ENCODE measurements at places on chromosomes 2 and 18.

DNA sequence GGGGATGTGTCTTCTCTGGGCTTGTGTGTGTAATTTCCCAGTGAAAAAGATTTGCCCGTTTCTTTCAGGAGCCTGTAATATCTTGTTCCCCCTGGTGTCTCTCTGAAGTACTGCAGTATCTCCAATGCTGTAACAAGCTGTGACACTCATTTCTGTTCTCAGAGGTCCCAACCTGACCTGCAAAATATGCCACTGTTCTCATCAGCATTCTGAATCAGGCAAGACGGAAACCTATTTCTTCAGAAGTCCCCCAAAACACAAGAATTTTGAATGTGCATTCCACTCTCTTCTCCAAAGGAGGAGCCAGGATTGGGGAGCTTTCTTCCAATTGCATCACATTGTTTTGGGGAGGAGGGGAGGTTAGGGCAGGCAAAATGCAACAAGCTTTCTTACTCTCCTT, 77.0 kb upstream of the CNGA3 start:
- DNase-seq: no peak

DNA sequence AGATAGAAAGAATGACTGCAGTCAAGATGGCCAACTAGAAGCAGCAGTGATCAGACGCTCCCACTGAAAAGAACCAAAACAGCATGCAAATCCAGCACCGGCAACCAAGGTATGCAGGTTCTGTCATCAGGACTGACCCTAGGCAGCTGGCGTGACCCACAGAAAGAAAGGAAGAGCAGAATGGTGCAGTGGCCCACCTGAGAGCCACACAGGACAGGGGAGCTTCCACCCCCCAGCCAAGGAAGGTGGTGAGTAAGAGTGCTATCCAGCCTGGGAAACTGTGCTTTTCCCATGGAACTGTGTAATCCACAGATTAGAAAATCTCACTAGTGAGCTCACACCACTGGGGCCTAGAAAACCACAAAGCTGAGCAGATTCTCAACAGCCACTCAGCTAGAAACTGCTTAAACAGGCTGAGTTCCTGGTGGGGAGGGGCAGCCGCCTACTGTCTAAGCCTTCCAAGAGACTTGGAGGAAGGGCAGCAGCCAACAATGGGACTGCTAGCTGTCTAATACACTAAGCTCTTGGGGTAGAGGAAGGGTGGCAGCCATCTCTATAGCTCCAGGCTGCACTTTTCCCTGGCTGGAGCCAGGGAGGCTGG, 127.9 kb downstream of the EVA1A start:
- no peak for DNase-seq

GRCh38 chr2:31347319-31347718, 67.2 kb downstream of the XDH start:
- no peak for DNase-seq

GRCh38 chr2:141736466-141736865, 394.4 kb downstream of the LRP1B start:
- no peak for DNase-seq

DNA sequence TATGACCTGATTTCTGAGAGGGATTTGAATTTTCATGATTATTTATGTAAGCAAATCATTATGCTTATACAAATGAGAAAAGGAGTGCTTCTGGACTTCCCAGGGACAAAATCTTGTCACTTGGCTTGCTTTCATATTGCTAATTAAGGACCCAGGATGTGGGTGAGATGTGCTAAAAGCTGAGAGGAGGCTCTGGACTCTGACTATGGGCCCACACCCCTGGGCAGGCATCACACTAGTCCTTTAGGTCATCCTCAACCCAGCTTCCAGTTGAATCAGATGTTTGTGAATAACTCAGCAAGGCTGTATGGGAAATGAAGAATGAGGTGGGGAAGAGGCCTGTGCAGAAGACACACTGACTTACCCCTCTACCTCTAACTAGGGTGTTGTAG, 11.9 kb downstream of the IL1B start:
- DNase-seq: no peak

GRCh38 chr2:86274265-86274917, 63.0 kb downstream of the REEP1 start:
- DNase-seq: no peak

GRCh38 chr2:201164166-201164565, 18.8 kb upstream of the CASP10 start:
- no peak for DNase-seq

- no peak for DNase-seq
Observed at GRCh38 chr2:54560146-54560881, 104.2 kb downstream of the SPTBN1 start.

DNA sequence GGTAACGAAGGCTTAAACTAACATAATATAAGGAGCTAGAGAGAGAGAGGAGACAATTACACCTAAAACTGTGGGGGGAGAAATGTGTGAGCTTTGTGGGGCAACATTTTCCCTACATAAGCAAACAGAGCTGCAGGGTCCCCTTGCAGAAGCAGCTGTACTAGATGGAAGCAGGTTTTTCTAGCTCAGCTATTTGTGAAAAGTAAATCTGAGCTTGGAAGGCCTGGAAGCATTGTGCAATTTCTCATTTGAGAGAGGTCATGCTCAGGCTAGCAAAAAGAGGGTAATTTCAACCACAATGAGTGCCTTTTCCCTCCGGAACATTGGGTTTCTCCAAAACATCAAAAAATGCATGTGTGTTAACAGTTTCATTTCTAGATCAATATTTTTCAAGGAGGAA, 130.0 kb downstream of the ARL4C start:
- no peak for DNase-seq

GRCh38 chr18:29154758-29155725, 978.1 kb upstream of the CDH2 start:
- no peak for DNase-seq

DNA sequence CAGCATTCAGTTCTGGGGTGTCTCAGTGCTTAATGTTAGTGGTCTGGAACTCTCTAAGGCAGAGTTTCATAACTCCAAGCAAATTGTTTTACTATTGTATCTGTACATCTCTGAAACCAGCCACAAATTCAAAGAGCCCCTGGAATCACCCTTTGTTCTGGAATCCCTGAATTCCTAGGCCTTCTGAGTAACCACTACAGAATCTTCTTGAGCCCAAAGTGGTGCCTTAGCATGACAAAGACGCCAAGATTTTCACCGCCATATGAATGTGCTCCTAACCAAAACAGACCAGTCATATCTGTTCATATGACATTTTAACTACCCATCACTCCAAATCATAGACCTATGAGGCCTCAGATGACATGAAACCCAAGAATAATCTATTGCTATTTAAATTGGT, 668.1 kb downstream of the EPHA4 start:
- no peak for DNase-seq

DNA sequence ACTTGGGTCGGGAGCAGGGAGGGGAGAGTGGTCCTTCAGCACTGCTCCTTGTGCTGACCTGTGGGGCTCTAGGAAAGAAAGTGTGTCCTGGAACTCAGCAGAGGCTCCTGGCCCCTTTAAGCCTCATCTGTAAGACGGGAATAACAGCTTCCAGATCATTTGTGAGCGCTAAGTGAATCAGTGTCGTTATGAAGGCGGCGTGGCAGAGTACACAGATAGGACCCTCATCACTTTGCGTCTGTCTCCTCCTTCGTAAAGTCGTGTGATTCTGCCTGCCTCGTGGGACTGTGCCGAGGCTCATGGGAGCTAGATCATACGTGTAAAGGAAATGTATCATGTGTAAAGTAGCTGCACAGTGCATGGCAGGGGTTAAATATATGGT, 18.6 kb downstream of the COLEC11 start:
- DNase-seq: no peak
